ENCODE measurements at places on chromosomes 5 and 9.

GRCh38 chr9:96494215-96494800, 44.3 kb downstream of the HABP4 start:
- no peak for DNase-seq

GRCh38 chr9:85742597-85742936, 813 bp upstream of the AGTPBP1 start:
- DNase-seq = no peak

GRCh38 chr9:111276431-111277128, 53.4 kb downstream of the OR2K2 start:
- DNase-seq = no peak

DNA sequence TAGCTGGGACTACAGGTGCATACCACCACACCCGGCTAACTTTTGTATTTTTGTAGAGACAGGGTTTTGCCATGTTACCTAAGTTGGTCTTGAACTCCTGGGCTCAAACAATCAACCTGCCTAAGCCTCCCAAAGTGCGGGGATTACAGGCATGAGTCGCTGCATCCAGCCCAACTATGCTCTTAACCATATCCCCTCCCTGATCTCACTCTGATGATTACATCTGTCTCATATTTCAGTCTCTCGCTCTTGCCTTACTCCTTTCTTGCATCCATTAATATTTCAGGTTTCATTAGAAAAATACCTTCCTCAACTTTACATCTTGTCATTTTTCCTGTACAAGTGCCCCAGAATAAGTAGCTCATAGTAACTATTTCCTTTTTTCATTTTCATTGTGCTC, 61.0 kb upstream of the BASP1 start:
- no peak for DNase-seq

- no peak for DNase-seq
Observed at GRCh38 chr9:124886866-124887492, 25.0 kb downstream of the ARPC5L start.

Measured in cortex of kidney (tissue), 1 donor.